Right lung (tissue), 10 donors: ENCODE measurements at places on chromosomes 1 and 21.

DNA sequence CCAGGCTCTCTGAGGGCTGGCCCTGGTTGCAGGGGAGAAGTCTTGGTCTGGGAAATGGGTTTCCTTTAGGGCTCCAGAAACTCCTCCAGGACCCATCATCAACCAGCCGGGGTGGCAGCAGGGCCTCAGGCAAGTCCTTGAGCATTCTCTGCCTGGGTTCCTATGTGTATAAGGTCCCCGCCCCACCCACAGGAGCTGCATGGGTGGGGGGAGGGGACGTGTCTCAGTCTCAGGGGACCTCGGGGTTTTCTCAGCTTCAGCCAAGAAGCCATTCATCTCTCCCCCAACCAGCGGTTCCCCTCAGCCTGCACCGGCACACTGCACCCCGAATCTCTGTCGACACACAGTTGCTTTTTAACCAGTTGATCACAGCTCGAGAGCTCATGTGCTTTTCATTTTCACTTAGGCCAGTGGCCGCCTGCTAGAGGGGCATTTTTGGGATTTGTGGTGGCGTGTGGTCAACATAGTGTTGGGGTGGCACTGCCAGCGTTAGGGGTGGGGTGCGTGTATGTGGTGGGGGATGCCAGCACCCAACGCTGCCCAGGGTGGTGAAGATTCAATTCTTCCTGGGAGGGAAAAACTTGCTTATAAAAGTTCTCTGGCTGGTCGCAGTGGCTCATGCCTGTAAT is 6.5 kb downstream of the RUNX3 start:
- DNase-seq: no peak

DNA sequence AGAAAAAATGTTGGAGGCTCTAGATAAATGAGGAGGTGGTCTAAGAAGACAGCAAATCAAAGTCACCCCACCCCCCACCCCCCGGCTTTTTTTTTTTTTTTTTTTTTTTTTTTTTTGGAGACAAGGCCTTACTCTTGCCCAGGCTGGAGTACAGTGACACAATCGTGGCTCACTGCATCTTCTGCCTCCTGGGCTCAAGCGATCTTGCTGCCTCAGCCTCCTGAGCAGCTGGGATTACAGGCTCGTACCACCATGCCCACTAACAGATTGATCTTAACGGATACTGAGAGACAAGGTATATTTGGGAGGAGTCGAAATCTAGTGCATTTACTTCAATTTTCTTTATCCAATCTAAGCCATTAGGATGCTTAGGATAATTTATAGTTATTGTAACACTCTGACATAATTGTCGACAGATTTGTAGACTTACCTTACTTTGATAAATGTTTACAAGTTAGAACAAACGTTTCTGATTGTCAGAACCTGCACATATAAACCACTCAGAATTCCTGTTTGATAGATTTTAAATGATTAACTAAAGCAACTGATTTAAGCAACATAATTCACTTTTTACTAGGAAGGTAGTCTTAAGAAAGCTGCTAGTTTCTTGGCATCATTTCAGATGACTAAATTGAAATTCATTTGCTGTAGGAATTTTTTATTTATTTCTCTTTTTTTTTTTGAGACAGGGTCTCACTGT is 33.7 kb upstream of the NBL1 start:
- DNase-seq: no peak

DNA sequence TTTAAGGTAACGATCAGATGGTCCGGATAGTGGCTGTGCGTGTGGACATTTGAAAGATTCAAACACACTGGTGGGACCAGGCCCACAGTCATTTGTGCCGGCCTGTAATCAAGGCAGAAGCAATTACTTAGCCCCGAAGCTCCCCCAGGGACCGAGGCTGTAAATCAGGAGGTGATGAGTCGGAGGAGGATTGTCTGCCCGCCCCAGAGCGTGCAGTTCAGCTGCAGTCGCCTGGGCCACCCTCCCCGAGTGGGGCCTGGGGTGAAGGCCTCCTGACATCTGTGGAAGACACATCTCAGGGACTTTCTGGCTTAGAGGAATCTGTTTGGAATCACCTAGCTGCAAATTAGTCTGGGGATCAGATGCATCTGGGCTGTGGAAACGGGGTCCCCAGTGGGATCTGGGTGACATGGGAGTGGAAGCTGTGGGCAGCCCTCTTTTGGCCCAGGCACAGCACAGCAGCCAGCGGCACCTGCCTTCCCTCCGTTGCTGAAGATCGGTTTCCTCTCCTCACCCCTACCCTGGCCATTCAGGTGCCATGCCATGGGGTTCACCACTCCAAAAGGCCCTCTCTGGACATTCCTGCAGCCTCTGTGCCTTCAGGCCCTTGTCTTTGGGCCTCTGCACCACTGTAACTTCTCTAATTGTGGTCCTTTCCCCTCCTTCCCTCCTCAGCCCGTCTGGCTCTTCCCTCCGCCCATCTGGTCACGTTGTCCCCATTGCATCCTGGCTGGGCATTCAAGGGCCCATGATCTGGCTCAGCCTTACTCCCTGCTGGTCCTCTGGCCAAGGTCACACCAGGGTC is 25.7 kb downstream of the LHX4 start:
- DNase-seq: no peak

DNA sequence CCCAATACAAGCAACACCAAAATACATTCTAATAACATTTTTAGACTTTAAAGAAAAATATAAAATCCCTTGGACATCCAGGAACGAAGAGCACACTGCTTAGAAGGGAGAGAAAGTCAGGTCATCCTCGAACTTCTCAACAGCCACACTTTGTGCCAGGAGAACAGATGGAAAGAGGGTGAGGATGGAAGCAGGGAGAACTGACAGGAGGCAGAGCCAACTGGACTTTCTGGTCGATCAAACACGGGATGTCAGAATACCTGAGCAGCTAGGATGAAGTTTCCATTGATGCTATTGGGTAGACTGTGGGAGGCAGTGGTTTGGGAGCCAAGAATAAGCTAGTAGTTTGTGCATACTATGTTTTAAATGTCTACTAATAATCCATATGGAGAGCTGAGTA is 111.4 kb downstream of the TOMM20 start:
- DNase-seq: no peak

DNA sequence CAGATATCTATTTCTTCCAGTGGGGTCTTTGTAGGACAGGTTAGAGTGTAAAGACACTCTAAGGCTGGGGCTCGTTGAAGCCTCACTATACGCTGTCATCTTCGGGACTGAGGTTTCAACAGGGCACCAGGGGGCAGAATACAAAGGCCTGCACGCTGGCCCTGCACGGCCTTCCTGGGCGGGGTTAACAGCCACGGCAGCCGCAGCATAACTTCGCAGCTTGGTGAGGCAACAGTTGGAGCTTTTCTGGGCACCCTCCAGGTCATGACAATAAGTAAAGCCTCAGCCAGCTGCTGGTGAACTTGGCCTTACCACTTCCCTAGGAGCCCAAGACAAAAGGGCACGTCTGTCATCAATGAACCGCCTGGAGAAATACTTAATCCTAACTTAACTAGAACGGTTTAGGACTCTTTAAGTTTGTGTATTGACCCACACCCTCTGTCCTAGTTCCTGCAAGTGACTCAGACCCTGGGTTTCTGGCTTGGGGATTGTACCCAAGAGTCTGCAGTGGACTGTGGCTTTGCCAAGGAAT is 2.3 kb upstream of the RUNX1 start:
- peak; percentile 65 for DNase-seq

DNA sequence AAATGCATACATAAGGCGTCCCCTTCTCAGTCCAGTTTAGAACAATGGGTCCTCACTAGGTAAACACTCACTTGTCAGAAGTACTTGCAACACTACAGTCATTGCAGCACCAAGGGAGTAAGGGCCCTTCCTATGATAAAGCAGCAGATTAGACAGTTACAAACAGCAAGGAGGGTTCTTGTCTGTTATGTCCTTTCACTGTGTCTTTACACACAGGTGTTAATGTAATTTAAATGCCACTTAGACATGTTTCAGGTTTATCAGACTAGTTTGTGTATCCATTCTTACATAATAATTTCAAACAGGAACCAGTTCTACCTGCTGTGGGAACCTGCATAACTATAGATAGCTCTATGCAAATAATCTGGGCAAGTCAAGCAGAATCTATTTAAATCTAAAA is 105.6 kb upstream of the USH2A start:
- peak; percentile 16 for DNase-seq

GRCh38 chr1:56844545-56845136 is 10.0 kb upstream of the C8A start:
- no peak for DNase-seq

- peak; percentile 48 for DNase-seq
Observed at GRCh38 chr1:172323686-172324085, 96.8 kb upstream of the C1orf105 start.

DNA sequence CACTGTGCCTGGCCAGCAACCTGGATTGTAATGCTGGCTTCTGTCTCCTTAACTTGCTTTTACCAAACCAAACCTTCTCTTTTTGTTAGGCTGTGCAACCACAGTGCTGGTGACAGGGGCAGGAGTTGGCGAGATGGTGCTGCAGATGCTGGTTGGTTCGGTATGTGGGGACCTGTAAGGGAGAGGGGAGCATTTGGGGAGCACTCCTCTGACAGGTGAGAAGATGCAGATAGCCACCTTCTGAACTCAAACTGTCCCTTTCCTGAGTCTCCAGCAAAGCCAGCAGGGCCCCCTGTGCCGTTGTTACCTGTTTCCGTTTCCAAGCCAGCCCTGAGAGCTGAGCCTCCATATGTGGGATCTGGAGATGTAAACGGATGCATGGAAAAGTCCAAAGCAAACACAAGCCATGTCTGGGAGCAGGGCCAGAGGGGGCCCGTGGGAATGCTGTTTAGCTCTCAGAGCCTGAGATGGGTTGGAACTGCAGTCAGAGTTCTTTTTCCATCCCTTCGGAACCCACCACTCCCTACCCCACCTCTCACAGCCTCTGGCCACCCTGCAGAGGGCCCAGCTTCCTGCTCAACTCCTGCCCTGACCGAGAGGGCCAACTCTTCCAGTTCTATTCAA is 34.0 kb downstream of the ELK4 start:
- peak; percentile 45 for DNase-seq

GRCh38 chr1:110130113-110130591 is 17.9 kb downstream of the UBL4B start:
- DNase-seq: no peak

DNA sequence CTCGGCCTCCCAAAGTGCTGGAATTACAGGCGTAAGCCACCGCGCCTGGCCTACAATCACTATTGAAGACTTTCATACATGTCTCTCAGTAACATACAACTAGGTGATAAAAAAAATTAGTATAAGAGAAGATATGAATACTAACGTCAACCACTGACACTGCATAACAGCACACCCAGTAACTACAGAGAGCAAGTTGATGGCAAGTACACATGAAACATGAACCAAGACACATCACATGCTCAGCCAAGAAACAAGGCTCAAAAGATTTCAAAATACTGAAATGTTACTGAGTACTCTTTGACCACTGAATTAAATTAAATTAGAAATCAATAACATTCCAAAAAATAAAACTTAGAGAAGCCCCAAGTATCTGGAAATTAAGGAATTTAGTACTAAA is 168.1 kb downstream of the SLC45A1 start:
- DNase-seq: no peak

GRCh38 chr1:41282679-41283317 is 40.7 kb upstream of the SCMH1 start:
- DNase-seq: no peak

- no peak for DNase-seq
Observed at GRCh38 chr21:45562965-45563364, 20.7 kb upstream of the SLC19A1 start.

DNA sequence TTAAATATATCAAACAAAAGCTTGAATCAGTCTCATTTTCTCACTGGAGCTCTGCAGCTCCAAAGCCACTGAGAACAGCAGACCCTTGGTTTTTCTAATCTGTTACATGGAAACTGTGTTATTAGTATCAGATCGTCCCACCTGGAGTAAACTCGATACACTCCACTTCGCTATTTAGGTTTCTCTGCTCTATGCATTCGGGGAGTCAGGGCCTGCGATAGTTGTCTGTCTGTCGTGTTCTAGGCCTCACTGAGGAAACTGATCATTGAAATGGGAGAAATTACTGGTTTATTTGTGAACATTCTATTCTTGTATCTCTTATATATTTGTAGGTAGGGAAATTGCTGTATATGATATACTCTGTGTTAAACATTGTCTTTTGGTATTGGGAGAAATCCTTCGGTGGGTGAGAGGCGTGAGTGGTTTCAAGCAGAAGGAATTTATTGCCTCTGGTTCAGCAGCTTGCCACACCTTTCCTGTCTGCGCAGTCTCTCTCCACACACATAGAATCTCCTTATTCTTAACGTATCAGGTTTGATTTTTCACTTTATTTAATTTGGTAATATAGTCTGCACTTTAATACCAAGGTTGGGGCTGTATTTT is 8.5 kb downstream of the PRDM2 start:
- DNase-seq: no peak

DNA sequence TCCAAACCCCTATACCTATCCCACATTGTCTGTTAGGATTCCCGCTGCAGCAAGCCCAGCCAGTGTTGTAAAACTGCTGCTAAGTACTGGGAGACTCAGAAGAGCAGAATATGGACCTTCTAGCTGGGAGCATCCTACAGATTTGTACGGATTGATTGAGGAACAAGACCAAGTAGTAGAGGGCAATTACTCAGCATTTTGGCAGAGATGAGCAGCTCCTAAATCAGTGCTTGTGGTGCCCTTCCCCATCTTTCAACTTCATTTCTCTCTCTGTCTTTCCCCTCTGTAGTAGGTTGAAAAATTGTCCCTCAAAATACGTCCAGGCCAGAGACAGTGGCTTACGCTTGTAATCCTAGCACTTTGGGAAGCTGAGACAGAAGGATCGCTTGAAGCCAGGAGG is 37.3 kb upstream of the HTR1D start:
- no peak for DNase-seq

- DNase-seq: no peak
Observed at GRCh38 chr1:77624102-77624501, 58.4 kb downstream of the ZZZ3 start.

DNA sequence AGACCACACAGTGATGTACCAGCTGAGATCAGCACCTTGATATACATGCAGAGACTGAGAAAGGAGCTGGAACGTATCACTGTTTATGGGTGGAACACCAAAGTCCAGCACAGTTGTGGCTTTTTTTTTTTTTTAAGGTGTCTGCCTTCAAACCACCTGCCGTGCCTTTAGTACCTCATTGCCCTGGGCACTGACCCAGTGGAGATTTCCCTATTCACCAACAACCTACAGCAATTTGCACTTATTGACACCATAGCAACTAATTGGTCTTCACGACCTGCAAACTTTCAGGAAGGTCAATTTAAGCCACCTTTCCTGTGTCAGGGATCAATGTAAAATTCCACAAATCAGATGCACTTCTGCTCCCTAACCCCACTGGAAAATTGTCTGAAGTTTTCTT is 181.6 kb upstream of the ADGRL2 start:
- DNase-seq: no peak

DNA sequence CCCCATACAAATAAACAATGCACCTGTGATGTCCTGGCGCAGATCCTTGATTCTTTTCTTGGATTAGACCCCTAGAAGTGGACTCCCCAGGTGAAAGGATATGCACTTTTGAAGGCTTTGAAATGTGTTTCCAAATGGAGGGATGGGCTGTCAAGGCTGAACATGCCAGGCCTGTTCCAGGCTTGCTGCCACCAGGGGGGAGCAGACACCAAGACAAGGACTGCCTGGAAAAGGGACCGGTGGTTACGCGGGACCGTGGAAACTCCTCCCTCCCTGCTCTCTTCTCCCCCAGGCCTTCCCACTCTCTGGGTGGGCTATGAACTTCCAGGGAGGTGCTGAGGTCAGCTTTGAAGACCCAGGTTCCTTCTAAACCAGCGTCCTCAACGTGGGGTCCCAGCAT is 12.7 kb downstream of the C1QB start:
- no peak for DNase-seq
